ENCODE measurements at places on chromosomes 3 and 15.
A peak's percentile ranks its signal among the peaks of the same experiment; 100 is the strongest.

GRCh38 chr15:95208988-95209387, 977.6 kb downstream of the MCTP2 start:
- DNase-seq = no peak

- no peak for DNase-seq
Observed at GRCh38 chr15:95973566-95974256, 356.8 kb upstream of the NR2F2 start.

GRCh38 chr3:101643861-101644613, 32.9 kb downstream of the ZBTB11 start:
- DNase-seq = no peak

GRCh38 chr3:71487418-71487817, 96.1 kb downstream of the FOXP1 start:
- no peak for DNase-seq

- DNase-seq = no peak
Observed at GRCh38 chr15:31318429-31318828, 8.2 kb upstream of the KLF13 start.

- DNase-seq = peak; percentile 92
Observed at GRCh38 chr3:168517249-168518071, 421.7 kb upstream of the GOLIM4 start.

DNA sequence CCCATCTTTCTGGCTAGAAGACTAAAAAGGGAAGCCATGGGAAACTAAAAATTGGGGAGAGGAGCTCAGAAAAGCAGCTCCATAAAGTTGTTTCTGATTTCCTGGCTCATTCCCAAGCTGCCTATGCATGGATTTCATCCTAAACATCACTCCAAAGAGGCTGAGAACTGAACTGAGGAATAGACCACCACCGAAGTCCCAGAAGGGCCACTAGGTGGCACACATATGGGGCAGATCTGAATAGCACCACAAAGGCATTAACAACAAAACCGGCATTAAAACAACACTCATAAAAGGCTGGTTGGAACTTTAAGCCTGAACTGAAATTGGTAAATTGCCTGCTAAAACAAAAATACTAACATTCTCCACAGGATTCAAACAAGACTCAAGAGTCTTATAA, 106.3 kb downstream of the PLD1 start:
- peak; percentile 26 for DNase-seq

DNA sequence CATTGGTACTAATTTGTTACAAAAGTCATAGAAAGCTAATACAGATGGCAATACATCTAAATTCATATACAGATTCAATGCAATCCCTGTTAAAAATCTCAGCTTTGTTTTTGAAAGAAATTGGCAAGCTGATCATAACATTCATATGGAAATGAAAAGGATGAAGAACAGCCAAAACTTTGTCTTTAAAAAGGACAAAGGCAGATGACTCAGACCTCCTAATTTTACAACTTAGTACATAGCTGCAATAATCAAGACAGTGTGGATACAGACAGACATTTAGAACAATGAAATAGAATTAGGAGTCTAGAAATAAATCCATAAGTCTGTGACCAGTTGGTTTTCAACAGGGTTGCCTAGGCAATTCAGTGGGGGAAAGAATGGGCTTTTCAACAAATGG, 63.3 kb downstream of the AQP9 start:
- DNase-seq = no peak
